RWPE2 (cell line): ENCODE measurements at places on chromosomes 4 and X.

DNA sequence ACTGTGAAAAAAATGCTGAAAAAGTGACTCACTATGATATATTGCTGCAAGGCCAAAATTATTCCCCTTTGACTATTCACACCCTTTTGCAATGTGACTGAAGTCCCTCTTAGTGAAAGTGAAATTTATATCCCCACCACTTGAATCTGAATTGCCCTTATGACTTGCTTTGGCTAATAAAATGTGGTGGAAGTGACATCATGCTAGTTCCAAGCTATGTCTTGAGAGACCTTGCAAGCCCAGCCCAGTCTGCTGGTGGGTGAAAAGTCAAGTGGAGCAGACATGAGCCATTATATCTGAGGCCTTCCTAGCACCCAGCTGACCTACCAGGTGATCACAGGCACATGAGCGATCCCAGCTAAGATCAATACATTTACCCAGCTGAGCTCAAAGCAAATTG lies 94.7 kb downstream of the LINC00632 start:
- DNase-seq: no peak

GRCh38 chr4:20044502-20044911 lies 207.2 kb upstream of the SLIT2 start:
- no peak for DNase-seq

- no peak for DNase-seq
Observed at GRCh38 chr4:1760521-1761071, 32.5 kb upstream of the FGFR3 start.

DNA sequence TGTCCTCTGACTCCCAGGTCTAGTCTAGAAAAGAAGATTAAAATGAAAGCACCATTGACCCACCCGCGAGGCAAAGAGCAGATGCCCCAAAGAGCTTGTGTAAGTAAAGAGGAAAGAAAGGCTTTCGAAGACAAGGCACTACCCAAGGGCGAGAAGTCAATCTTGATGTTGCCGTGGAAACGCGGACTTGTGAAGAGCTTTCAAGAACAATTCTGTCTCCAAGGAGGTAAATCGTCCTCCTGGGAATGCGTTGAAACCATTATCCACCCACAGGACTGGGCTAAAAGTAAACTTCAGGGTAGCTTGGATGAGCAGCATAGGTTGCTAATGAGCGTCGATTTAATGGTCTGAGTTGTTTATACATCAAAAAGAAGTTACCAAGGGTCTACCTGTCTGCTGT lies 189.3 kb downstream of the DHRSX start:
- DNase-seq: no peak

- DNase-seq: no peak
Observed at GRCh38 chr4:72442147-72442546, 126.9 kb downstream of the ADAMTS3 start.

GRCh38 chrX:139803224-139803623 lies 95.3 kb upstream of the MCF2 start:
- DNase-seq: no peak

DNA sequence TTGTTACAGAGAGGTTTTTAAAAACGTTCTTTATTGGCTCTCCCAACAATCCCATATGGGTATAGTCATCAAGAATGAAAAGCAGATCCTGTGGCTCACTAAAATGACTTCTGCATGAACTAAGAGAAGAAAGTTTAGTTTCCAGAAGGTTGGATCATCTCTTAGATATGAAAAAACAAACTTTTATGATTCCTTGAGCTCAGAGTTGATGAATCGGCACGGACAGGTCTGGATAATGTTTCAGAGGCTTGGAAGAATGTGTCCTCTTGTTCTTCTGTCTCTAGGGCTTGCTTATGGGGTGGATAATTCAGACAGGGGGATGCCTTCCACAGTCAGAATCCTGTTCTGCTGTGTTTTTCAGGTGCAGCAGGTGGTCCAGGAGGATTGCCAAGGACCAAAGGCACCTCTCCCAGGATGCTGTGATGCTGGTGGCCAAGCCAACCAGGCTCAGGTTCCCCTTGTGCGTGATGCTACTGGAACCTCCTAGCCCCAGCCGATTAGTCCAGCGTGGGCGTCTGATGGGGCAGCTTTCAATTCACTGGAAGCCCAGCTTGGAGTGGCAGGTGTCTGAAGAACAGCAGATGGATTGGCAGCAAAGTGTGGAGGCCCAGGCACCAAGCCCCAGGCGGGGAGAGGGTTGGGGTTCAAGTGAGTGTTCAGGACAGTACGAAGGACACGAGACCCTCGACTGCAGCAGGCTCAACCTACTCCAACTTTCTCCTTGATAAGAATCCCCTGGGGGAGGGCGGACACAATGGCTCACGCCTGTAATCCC lies 30.3 kb downstream of the CCKAR start:
- no peak for DNase-seq

GRCh38 chr4:37392521-37393255 lies 148.1 kb downstream of the NWD2 start:
- no peak for DNase-seq

DNA sequence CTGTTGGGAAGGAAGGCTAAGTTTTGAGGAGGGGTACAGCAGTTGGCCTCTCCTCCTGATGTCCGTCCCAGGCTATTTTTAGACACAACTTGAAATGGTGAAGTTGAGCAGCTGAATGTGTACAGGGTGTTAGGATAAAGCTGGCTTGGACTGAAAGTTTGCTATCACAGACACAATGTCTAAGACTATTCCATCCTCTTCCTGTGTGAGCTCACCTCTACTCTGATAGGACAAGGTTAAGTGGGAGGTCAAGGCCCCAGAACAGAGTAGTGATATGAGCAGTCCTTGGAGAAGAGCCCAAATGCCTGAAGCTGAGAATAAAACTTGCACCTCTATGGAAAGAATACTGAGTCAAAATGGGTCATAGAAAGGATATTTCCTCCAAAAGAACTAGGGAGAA lies 4.1 kb downstream of the ATP1B4 start:
- no peak for DNase-seq

DNA sequence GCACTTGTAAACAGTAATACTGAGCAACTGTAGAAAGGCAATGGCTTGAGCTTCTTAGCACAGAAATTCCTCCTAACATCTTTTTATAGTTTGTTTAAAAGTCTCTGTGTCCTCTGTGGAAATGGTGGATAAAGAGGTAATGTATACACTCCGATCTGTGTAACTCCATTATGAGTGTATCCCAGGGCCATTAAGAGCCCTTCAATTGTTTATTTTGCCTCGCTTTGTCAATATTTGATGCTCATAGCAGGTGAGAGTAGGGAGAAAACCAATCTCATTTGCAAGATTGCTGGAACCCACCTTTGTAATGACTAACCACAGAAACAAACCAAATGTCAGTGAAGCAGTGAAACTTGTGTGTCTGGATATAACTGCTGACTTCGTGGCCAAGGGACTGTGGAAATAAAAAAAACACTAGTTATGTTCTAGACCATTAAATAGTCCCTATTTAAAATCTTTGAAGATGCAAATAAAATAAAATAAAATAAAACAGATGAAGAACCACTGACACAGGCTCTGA lies 598.2 kb upstream of the BOD1L1 start:
- DNase-seq: no peak

- no peak for DNase-seq
Observed at GRCh38 chr4:80096175-80096850, 23.3 kb upstream of the ANTXR2 start.

DNA sequence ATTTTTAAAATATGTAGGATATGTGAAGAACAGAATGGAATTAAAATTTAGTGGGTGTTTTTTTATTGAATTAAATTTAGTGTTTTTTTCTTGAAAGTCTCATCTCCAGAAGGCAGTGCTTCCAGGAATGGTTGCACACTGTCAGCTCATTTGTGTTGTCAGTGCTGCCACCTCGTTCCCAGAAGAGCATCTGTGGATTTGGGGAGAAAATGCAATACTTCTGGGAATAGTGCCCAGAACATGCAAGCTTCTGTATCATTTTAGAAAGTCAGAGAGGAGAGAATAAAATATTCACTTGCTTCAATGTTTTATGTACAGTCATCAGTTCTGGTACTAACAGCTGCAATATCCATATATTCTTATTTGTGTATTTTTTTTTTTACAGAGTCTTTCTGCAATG lies 608.8 kb downstream of the PCDH7 start:
- DNase-seq: no peak

- no peak for DNase-seq
Observed at GRCh38 chr4:181959121-181959520, 284.1 kb upstream of the TENM3 start.

DNA sequence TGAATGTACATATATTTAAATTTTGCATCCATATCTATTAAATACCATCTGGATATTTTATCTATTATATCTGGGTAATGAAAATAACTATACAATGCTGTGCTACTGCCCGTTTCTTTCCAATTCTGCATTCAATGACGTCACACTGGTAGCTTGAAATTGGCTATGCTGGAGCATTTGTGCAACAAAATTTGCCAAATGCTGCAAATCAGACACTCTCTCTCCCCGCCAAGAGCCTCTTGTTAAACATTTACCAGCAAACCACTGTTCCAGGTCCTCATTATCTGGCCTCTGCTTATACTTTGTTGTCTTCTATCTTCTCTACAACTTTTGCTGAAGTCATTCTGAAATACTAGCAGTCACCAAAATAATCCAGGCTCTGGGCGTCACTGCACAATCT lies 938.4 kb upstream of the FTHL17 start:
- DNase-seq: no peak

GRCh38 chr4:165331359-165331758 lies 3.9 kb downstream of the MSMO1 start:
- DNase-seq: no peak

DNA sequence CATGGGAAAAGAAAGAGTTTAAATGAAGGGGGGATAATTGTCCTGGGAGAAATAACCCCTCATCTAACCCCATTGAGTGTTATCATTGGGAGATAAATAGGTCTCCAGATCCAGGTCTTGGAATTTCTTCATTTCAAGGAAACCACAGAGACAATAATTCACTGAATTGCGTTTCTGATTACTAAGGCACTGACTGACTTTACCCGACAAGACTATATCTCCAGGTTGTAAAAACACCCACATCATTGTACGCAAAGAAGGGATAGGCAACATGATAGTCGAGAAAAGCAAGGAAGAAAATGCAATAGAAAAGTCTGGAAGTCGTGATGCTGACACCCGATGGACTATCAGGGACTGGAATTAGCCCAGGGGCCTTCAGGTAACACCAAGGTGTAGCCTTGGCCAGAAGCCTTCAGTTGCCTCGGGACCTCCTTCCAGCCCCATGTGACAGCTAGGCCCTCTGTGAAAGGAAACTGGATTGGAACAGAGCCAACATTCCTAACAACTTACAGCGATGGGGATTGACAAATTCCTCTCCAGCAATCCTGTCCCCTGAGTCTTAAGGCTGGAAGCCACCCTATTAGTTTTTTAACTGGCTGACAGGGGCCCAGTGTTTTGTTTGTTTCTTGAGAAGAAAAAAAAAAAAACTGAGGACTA lies 46.5 kb upstream of the RAB9B start:
- peak; percentile 36 for DNase-seq

DNA sequence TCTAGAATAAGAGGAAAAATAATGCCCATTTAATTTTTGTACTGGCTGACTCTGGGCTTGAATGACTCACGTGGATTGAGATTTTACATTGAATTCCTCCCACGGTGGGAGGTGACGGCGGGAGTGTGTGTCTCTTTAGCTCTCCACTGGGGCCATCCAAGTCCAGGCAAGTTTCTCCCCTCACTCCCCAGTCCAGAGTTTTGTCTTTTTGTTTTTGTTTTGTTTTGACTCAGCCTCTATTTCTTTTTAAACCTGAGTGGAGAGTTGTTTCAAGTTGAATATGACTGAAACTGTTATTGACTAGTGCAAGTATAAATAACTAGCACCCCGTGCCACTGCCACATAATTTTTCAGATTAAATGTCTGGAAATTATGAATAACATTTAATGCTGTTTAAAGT lies 13.6 kb downstream of the CHST7 start:
- DNase-seq: peak; percentile 53

DNA sequence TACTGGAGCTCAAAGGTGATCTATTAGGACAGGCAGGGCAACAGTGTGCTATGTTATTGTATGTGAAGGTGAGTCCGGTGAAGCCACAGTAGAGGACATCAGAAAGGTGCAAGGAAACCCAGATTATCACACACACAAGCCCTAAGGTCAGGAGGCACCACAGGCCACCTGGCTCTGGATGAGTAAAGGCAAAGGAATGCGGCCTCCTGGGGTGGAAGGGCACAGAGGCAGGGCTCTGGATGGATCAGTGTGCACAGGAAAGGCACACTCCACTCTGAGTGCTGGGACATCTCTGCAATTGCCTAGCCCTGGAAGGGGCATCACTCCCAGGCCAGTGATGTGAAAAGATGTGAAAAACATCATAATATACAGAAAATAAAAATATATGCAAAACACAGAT lies 683.5 kb downstream of the TRIML1 start:
- no peak for DNase-seq

DNA sequence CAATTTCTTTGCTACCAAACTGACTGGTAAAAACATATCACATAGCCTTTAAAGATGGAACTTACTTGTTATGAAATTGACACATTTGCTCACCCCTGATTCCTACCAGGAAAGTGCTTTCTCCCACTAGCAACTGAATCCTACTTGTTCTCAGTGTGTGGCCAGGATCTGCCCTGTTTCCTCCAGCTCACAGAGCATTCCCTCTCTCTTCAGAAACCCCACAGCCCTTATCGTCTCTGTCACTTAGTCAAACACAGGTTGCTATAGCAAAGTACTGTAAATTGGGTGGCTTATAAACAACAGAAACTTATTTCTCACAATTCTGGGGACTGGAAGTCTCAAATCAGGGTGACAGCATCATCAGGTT lies 265.2 kb upstream of the BOD1L1 start:
- no peak for DNase-seq

DNA sequence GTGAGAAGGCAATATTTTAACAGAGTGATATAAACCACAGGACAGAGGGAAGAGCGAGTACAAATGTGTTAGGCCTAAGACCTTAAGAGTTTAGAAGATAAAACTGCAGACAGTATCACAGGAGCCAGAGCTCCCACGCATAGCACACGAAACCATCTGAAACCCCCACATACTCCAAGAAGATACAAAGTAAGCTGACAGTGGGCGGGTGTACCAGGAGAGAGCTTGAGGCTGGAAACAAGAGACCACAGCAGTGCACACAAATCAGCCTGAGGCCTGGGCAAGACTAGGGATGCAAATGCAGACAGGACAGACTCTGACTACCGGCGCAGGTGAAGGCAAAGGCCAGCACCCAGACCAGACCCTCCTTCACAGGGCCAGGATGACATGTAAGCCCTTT lies 54.1 kb upstream of the ARHGAP24 start:
- no peak for DNase-seq

DNA sequence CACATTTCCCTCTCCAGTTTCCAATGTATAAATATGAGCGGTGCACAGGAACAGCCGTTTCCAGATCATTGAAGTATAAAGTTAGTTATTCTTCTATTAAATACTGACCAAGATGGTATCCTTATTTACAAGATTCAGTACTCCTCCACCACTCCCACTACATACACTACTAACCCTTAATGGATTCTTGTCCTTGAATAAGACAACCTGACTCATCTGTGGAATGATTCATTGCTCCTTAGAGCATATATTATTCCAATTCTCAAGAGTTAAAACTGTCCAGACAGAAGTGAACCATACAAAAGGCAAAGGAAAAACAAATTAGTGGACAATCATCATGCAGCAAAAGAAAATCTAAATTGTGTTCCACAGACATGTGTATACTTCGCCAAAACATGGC lies 373.3 kb downstream of the IDS start:
- no peak for DNase-seq

- DNase-seq: no peak
Observed at GRCh38 chrX:720250-720649, 89.7 kb downstream of the SHOX start.

- DNase-seq: peak; percentile 95
Observed at GRCh38 chr4:88592600-88593448, 544 bp downstream of the HERC3 start.
